ENCODE measurements at places on chromosomes 7 and 10.
A peak's percentile ranks its signal among the peaks of the same experiment; 100 is the strongest.

DNA sequence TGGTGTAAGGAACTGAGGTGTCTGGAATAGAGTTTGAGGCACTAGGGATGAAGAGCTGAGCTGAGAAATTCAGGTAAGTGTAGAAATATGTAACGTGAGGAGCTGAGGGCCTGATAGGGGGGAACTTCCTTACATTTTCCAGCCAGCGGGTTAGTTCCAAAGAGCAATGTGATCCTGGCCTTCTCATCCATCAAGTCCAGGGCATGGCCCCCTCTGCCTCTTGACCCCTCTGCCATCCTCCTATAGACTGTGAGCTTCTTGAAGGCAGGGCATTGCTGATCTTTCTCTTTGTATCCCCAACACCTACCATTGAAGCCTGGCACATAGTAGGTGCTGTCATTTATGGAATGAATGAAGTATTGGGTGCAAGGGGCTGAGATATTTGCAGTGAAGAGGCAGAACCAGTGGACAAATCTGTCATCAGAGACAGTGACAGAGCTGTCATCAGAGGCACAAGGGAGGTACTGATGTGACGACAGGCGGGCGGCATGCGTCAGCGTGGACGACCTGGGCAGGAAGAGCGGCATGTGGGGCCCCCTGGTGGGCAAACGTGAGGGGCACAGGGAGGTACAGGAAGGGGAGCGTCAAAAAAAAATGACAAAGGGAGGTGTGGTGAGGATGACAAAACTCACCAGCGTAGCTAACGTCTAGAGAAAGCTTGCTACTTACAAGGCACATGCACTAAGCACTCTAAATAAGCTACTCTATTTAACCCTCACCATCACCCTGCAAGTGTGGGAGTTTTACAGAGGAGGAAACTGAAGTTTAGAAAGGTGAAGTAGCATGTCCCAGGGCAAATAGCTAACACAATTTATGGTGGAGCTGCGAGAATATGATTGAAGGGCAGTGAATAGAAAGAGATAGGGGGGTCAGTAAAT, 5.2 kb upstream of the CAMK2G start:
- DNase-seq = peak; percentile 80

DNA sequence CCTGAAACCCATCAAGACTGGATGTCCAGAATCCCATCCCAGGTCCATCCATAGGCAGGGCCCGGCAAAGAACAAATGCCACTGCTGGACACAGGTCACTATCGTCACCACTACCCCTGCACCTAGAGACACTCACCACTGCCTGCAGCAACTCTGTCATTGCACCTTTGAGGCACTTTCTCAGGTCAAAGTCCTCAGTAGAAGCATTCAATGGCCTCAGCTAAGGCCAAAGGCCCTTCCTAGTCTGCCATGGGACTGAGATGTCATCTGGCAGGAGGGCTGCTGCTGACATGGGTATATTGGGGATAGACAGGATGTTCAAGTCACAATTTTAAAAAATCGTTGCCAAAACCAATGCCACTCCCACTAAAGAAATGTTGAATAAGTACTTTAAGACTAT, 58.7 kb downstream of the GPAM start:
- no peak for DNase-seq

GRCh38 chr10:127452568-127452967, 96.5 kb upstream of the NPS start:
- no peak for DNase-seq

GRCh38 chr10:9294132-9294663, 1239.7 kb downstream of the GATA3 start:
- no peak for DNase-seq

- no peak for DNase-seq
These were observed 9.6 kb upstream of the AKR1B1 start for GRCh38 chr7:134468475-134468874.

DNA sequence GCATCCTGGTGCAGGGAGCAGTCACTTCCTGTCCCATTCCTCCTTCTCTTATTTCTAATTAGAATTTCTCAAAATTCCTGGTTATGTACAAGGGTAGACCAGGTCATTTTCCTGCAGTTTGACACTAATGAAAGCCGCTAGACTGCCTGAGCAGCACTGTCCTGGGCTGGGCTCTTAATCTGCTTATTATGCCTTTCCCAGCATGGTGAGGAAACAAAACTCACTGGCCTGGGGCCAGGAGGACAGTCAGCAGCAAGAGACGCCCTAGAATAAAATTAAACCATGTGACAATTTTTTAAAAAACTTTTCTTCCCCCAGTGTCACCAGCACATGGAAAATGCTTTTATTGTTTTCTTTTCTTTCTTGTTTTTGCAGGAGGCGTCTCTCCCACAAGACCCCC, 647.5 kb downstream of the TYW1 start:
- DNase-seq = no peak

- no peak for DNase-seq
These were observed 41.3 kb upstream of the HPSE2 start for GRCh38 chr10:99276848-99277486.

DNA sequence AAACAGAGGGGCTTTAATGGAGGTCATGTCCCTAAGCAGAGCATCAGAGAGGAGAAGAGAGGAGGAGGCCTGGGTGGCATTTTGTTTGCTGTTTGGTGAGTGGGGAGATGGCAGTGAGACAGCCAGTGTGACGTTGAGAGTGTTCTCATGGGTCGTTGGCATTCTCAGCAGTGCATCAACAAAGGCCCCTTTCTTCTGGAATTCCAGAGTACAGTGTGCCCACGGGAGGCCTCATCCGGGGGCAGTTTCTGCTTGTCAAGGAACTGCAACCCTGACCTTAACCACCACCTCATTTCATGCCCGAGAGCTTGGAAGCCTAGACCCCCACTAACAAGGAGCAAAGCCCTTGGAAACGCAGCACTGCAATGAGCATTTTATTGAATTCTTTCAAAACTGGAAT, 92.9 kb downstream of the CELF2 start:
- no peak for DNase-seq

- peak; percentile 48 for DNase-seq
These were observed 287.1 kb upstream of the NEBL start for GRCh38 chr10:21184216-21184615.

DNA sequence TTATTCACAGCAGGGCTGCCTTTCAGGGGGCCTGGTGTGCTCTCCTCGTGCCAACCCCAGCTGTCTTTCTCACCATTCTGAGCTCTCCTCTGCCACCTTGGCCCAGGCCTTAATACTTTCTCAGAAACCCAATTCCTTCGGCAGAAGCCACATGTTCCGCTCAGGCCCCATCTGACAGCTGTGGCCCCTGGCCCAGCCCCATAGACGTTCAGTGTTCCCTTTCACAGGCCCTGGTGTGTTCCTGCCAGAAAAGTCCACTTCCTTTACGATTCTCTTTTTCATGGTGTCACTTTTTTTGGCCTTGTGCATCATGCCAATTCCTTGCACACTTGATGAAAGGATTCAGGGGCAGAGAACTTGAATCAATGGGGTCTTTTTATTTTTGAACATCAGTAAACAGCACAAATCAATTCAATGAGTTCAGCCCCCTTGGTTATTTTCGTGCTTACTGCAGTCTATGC, 15.9 kb upstream of the GPNMB start:
- DNase-seq = no peak

GRCh38 chr10:72335394-72336258, 19.1 kb downstream of the DNAJB12 start:
- no peak for DNase-seq

- peak; percentile 39 for DNase-seq
These were observed 98.5 kb downstream of the NRP1 start for GRCh38 chr10:33235951-33236350.

- no peak for DNase-seq
These were observed 1.0 kb upstream of the TRDMT1 start for GRCh38 chr10:17202506-17202905.

- DNase-seq = peak; percentile 15
These were observed 57.0 kb downstream of the SHTN1 start for GRCh38 chr10:116947841-116948529.

- DNase-seq = peak; percentile 51
These were observed 1.2 kb downstream of the CALY start for GRCh38 chr10:133335246-133336117.

- peak; percentile 23 for DNase-seq
These were observed 163.3 kb upstream of the AKR1E2 start for GRCh38 chr10:4662576-4663161.

DNA sequence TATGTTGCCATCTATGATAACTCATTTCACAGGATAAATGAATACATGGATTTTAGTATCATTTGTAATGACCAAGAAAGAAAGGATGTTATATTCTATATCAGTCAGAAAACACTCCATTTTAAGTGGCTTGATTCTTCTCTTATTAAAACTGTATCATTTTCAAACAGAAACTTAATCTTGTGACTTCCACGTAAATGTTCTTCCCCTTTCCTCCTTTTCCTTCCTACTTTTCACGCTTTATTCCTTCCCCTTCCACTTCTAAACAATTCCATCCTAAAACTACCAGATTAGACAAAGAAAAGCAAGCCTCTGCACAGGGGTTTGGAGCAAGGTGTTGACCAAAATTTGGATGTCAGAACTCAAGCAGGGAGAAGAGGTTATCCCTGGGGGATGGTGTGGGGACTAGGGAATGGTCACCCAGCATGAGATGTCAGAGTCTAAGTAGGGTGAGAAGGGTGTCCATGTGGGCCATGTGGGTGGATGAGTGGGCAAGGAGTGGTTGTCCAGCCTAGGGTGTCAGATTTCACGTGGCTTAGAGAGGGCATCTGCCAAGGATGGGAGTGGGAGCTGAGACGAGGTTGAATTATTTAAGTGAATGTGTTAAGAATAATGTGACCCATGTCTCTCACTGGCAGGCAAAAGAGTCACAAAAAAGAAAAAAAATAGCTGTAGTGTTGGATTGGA, 5.0 kb upstream of the GSAP start:
- no peak for DNase-seq

GRCh38 chr7:39979406-39980073, 29.5 kb downstream of the CDK13 start:
- DNase-seq = no peak

- no peak for DNase-seq
These were observed 23.0 kb downstream of the PHYH start for GRCh38 chr10:13276749-13277365.

All from fibroblast of skin of right quadriceps (primary cell).